ENCODE measurements at places on chromosomes 6 and 20. TPM values are rescaled to one million over a fixed set of nuclear protein-coding genes. Genes with fewer than 3 reads are reported as not detected.

Gene ALDH8A1
- 0.86 TPM for total RNA-seq

- no peak for DNase-seq
These were observed 42.6 kb upstream of the IFNGR1 start for GRCh38 chr6:137261761-137262160.

GRCh38 chr6:150491131-150491810 is 108.4 kb upstream of the PLEKHG1 start:
- DNase-seq, result no peak

- no peak for DNase-seq
These were observed 45.5 kb upstream of the AFDN start for GRCh38 chr6:167781066-167781767.

DNA sequence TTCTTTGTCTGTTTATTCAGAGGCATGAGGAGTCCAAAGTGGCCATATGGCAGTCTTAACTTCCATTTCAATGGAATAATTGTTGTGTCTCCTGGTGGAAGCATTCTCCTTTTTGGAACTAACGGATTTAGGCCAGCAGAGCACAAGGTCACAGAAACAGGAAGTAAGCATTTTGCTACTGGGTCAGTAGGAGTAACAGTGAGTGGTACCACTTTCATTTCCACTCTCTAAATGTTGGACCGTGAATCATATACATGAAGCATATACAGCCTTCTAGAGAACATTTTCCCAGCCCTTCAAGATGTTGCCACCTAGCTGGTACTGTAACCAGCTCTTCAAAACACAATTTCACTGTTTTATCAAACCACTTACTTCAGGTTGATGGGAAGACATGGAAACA is 182.8 kb downstream of the EYS start:
- no peak for DNase-seq

- no peak for DNase-seq
These were observed 42.6 kb upstream of the APCDD1L start for GRCh38 chr20:58557733-58558342.
